Muscle of back (tissue), 13 donors: ENCODE measurements at places on chromosomes 1 and 21. TPM values are rescaled to one million over a fixed set of nuclear protein-coding genes. Genes with fewer than 3 reads are reported as not detected.

DNA sequence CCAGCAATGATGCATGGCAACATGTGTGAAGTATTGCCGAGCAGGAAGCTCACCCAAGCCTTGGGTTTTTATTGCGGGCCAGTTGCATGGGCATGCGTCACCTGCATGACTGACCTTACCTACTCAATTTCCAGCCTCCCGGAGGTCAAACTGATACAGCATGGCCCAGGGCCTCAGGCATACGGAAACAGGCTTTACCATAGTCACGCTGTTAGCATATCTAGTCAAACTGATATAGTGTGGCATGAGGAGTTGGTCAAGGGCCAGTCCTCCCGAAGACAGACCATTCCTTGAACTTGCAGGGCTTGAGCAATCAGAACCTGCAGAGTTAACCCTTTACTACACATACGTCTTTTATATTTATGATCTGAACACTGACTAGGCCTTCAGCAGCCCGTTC is 6.4 kb upstream of the DUSP12 start:
- no peak for DNase-seq

GRCh38 chr1:28917757-28918118 is 3.4 kb downstream of the EPB41 start:
- no peak for DNase-seq

- no peak for DNase-seq
Observed at GRCh38 chr21:36113647-36114428, 21.0 kb upstream of the CBR3 start.

Gene CD48
- 1.2 TPM for polyA plus RNA-seq

- DNase-seq, result no peak
Observed at GRCh38 chr1:219119839-219120238, 53.8 kb upstream of the LYPLAL1 start.

DNA sequence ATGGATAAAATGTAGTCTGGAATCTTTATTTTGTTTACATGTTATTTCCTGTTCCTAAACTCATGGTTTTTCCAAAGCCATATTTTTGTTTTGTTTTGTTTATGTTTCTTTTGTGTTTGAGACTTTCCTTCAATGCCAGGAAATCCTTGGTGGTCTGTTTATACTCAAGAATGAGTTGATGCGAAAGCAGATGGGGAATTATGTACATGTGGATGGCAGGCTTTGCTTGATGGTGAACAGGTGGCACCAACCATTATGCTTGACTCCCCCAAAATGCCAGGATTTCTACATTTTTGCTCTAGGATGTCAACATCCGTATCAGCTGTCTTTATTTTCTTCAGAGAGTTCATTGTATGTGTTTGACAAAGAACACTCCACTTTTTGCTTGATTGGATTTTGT is 448.5 kb downstream of the PRDM2 start:
- no peak for DNase-seq

DNA sequence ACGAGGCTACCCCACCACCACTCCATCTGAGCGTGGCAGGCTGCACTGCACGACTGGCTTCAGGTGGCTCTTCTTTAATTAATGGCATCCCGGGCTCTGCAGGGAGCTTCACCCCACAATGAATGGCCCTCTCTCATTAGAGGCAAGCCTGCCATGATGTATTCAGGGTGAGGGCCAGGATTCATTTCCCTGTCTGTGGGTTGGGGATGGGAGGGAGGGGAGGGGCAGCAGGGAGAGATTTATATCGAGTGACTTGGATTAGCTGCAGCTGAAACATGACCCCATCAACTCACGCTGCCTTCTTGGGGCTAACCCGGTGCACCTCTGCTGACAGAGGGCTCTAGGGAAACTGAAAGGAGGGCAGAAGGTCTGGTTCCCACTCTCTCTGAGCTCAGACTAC is 54.2 kb downstream of the ERI3 start:
- no peak for DNase-seq

DNA sequence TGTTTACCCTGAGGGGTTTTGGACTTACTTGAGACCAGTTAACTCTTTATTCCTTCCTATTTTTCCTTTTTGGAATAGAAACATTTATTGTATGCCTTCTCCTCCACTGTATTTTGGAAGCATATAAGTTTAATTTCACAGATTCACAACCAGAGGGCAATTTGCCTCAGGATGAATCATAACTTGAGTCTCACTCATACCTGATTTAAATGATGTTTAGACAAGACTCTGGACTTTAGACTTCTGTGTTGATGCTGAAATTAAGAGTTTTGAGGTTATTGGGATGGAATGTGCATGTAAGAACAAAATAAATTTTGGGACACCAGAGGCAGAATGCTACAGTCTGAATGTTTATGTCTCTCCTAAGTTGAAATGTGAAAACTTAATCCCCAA is 7.1 kb upstream of the ADAM30 start:
- no peak for DNase-seq

- DNase-seq, result peak; percentile 70
Observed at GRCh38 chr1:183932412-183932811, 105.1 kb downstream of the COLGALT2 start.

DNA sequence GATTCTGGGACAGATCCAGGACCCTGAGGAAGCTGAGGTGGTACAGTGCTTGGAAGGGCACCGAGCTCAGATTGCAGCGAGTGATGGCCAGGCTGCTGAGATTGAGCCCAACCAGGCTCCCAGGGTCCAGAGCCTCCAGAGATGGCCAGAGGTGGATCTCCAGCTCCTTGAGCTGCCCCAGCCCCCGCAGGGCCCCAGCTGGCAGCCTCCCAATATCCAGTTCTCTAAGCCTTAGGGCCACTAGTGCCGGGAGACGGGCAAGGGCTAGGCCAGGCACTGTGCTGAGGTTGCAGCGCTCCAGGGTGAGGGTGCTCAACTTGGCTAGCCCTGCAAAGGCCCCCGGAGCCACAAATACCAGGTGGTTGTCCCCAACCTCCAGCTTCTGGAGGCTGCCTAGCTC is 3.4 kb downstream of the LINGO4 start:
- no peak for DNase-seq

DNA sequence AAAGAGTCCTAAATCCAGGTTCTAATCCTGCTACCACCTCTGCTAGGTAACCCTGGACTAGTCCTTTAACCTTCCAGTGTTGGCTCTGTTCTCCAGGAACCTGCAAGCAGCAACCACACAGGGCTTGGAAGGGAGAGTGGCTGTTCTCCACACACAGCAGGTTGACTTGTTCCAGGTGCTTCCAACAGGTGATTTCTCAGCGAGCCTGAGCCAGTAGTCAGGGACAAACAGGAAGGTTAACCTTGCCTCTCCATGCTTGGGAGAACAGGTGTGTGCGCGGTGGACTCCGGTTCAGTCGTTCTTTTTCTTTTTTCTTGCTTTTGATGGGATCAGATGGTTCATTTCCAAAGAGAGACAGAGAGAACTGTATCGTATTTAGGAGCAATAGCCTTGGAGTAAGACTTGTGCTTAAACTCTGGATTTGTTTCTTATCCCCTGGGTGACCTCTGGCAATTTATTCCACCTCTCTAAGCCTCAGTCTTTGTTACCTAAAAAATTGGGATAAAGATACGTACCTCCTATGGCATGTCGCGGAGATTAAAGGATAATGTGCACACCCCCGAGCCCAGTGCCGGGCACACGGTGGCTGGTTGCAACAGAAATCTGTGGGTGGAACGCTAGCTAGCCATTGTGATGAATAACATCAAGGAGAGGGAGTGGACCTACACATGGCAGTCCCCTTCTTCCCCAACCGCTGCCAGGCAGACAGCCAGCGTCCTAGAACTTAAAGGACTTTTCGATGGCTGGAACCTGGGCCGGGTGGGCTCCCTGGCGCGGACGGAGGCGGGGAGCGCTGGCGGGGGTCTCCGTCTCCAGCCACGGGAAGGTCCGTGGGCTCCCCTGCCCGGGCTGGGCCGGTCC is 583 bp upstream of the CACHD1 start:
- no peak for DNase-seq

Gene LPAR3
- 0.69 TPM for polyA plus RNA-seq
